ENCODE measurements at places on chromosomes 13 and 19.

- no peak for DNase-seq
These were observed 41.9 kb upstream of the SPATA13 start for GRCh38 chr13:24118576-24118975.

DNA sequence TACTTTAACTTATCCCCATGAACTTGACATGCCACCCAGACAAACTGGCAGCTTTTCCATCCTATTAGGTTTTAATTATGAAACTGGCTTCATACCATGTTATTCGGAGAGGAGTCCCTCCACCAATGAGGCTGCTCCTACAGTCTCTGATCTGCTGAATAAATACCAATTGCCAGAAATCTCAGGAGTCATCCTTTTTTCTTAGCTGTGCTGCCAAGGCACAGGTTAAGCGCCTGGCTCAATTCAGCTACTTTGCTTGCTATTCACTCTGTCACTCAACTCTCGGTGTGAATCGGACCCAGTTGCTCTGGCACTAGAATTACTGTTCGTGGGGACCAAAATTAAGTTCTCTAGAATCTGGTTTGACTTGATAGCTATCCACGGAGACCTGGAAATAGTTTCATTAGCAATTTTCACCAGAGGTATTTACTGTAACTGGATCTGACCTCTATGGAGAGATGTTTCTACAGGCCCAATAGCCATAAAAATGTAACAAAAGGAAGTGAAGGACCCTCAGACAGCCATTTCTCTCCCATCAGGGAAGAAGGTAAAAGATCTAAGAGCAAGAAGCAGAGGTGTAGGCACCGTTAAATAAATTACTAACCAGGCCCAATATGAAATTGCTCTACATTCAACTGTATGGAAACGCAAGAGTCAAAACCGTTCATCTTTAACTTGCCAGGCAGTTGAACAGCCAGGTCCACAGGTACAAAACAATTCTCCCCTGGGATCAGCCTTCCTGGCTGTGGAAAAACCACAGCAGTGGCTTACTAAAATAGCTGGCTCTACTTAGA is 5.4 kb downstream of the ZC3H4 start:
- DNase-seq: peak; percentile 14

- no peak for DNase-seq
These were observed 11.8 kb upstream of the FBN3 start for GRCh38 chr19:8161135-8161646.

DNA sequence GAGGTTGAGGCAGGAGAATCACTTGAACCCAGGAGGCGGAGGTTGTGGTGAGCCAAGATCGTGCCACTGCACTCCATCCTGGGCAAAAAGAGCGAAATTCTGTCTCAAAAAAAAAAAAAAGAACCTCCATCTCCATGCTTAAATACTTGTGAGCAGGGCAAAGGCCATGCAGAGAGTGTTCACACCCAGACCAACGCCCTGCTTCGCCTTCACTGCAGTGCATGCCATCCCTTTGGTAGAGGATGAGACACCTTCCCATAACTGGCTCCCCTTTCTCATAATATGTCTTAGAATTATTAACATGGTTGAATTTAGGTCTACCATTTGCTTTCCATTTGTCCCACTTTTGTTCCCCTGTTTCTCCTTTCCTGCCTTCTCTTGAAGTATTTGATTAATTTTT is 15.4 kb downstream of the BBC3 start:
- DNase-seq: no peak

DNA sequence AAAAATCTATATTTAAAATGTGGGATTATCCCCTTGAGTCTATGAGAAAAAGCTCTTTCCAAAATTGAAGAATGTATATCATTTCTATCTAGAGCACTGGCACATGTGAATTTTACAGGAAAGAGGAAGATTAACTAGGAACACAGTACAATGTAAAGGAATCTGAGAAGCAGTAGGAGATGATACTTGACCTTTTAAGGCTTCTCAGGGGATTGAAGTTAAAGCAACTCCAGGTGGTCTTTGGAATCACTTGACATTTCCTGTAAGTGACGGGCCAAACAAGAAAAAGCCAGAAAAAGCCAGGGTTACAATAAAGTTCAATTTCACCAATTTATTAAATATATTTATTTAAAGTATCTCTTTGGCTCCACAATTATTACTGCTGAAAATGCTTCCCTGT is 1373.9 kb downstream of the OLFM4 start:
- DNase-seq: no peak

DNA sequence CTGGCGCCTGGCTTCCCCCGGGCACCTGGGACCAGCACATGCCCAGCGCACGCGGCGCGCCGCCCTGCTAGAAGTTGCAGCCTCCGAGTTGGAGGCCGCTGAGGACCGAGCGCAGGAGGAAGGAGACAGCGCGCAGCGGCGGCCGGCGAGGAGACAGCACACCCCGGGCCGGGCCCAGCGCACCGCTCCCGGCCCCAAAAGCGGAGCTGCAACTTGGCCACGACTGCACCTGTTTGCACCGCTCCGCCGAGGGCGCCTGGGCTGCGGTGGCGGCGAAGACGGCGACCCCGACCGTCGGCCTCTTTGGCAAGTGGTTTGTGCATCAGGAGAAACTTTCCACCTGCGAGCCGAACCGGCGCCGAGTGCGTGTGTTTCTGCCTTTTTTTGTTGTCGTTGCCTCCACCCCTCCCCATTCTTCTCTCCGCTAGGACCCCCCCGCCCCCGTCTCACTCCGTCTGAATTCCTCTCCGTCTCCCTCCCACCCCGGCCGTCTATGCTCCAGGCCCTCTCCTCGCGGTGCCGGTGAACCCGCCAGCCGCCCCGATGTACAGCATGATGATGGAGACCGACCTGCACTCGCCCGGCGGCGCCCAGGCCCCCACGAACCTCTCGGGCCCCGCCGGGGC is at the start of gene SOX1:
SOX1 (plus strand) TSS at position 34 of the 626 bp plus-strand sequence; CDS start at position 544, 510 bp downstream.
- no peak for DNase-seq

DNA sequence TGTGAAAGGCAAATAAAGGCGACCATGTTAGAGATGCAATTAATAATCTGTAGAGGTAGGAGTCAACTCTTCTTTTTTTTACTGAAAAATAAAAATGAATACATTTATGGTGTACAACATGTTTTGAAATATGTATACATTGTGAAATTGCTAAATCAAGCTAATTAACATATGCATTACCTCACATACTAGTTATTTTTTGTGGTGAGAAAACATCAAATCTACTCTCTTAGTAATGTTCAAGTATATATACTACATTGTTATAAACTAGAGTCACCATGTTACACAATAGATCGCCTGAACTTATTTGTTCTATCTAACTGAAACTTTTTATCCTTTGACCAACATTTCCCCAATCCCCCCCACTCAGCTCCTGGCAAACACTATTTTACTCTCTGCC is 143.2 kb downstream of the POU4F1 start:
- DNase-seq: no peak

DNA sequence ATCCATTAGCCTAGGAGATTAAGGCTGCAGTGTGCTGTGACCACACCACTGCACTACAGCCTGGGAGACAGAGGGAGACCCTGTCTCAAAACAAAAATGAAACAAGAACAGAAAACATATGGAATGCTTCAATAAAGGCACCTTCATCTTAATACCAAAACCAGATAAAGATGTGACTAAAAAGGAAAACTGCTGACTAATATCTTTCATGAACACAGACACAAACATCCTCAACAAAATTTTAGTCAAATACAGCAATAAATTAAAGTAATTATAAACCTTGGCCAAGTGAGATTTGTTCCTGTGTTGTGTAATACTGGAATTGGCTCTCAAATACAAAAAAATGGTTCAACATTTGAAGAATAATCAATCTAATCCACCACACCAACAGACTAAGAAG is 103.5 kb downstream of the PRR20E start:
- DNase-seq: no peak

- DNase-seq: no peak
These were observed 4.8 kb upstream of the IFI30 start for GRCh38 chr19:18168673-18169381.

DNA sequence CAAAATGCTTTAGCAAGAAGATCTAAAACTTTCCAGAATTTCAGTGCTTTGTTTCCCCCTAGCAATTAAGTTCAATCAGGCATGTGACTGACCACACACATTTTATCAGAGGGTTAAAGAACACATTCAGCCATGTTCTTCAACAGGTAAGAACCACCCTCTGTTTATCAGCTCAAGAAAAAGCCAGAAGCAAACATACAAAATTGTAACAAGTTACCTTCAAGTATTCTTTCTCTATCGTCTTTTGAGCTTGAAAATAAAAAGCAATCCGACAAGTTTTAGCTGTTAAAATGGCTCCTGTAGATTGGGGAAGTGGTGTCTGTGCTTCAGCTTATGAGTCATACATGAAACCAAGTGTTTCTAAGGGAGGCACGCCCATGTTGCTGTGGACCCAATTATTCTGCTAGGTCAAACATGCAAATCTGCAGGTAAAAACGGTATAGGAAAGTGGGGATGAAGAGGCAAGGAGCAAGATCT is at the start of gene ELF1:
ELF1 (minus strand) TSS at position 306 of the 477 bp plus-strand sequence. CDS start 37,262 bp downstream, outside the sequence.
- DNase-seq: no peak

- DNase-seq: no peak
These were observed 28.4 kb downstream of the CSNK1G2 start for GRCh38 chr19:1969176-1970002.

DNA sequence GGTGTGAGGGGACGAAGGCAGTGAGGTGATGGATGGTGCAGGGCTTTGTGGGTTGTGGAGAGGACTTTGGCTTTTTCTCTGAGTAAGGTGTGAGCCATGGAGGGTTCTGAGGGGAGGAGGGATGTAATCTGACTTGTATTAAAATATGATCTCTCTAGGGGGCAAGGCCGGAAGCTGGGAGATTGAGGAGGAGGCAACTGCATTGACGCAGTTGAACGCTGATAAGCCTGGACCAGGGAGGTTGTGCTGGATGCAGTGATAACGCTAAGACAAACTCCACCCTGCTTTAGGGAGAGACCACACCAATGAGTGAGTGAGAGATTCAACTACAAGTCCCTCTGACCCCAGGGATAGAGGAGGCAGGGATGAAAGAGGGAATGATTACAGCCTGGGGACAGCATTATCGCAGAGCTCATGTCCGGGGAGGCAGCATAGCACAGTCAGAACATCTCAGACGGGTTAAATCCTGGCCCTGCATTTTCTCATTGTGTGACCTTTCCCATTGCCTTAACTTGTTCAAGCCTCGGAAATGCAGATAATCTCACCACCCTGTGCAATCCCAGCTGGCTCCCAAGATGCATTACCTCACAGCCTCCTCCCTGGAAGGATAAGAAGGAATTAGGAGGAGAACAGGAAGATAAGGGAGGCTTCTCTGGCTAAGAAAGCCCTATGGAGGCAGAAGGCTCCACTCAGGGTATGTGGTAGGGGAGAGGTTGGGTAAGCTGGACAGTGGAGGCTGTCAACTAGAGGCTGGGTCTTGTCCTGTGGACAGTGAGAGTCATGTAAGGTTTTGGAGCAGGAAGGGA is 124.2 kb downstream of the CACNA1A start:
- DNase-seq: no peak

GRCh38 chr13:103030776-103031175 is 35.4 kb downstream of the SLC10A2 start:
- no peak for DNase-seq

- no peak for DNase-seq
These were observed 87.6 kb downstream of the RNF17 start for GRCh38 chr13:24851546-24851945.

- DNase-seq: no peak
These were observed 103.4 kb downstream of the FRY start for GRCh38 chr13:32135056-32135390.

DNA sequence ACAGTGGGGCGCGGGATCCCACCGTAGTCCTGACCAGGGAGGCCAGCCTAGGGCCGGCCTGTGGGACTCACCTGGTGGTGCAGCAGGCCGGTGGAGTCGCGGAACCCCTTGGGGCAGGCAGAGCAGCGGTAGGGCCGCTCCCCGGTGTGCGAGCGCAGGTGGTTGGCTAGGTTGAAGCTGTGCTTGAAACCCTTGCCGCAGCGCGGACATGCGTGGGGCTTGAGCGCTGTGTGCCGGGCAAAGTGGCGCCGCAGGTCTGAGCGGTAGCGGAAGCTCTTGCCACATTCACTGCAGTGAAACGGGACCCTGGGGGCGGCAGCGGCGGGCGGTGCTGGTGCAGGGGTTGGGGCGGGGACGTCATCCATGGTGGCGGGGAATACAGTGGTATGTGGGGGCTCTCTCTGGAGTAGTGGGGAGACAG is 1.8 kb downstream of the FIZ1 start:
- DNase-seq: no peak

GRCh38 chr13:50116430-50116973 is 101.3 kb downstream of the KCNRG start:
- DNase-seq: no peak

DNA sequence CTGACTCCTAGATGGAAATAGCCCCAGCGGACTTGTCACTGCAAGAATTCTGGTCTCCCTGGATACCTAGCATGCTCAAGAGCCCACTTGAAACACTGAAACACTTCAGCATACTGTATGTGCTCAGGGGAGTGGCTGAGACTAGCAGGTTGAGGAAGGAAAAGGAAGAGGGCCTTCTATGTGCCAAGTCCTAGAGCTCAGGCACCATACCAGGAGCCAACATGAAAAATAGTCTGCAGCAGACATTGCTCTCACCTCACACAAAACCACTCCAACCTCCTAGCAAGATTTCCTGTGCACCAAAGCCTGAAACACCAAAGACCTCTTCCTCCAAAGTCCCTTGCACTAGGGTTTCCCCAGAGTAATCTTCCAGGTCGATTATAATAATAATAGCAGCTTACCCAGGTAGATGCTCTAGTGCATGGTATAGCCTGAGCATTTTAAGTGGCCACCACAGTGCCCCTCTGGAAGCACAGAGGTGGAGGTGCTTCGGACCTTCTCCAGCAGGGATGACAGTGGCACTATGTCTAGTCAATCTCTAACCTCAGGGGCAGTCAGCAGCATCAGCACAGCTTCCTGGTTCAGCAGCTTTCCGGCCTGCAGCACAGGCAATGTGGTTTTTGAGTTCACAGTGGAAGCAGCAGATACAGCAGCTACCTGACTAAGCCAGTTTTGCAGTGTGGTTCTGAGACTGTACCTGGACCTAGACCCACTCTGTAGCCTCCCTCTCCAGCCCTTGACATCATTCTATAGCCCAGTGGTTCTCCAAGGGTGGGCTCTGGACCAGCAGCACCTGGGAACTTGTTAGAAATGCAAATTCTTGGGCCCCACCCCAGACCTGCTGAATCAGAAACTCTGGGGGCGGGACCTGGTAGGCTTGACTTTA is 45.6 kb upstream of the UBE2L5 start:
- DNase-seq: no peak

- DNase-seq: no peak
These were observed 362.9 kb upstream of the PCDH20 start for GRCh38 chr13:61778531-61778930.

- DNase-seq: no peak
These were observed 51.1 kb downstream of the OLFM4 start for GRCh38 chr13:53079691-53080090.

Data from chondrocyte (in vitro differentiated cells).